C1 segment of cervical spinal cord (tissue), 14 donors: ENCODE measurements at places on chromosomes 1 and 21.

GRCh38 chr1:224052772-224053171 lies 61.1 kb upstream of the FBXO28 start:
- no peak for DNase-seq

- DNase-seq, result no peak
Observed at GRCh38 chr1:103949779-103950178, 200.1 kb downstream of the AMY1C start.

GRCh38 chr1:92228401-92228800 lies 10.7 kb downstream of the C1orf146 start:
- DNase-seq, result no peak

DNA sequence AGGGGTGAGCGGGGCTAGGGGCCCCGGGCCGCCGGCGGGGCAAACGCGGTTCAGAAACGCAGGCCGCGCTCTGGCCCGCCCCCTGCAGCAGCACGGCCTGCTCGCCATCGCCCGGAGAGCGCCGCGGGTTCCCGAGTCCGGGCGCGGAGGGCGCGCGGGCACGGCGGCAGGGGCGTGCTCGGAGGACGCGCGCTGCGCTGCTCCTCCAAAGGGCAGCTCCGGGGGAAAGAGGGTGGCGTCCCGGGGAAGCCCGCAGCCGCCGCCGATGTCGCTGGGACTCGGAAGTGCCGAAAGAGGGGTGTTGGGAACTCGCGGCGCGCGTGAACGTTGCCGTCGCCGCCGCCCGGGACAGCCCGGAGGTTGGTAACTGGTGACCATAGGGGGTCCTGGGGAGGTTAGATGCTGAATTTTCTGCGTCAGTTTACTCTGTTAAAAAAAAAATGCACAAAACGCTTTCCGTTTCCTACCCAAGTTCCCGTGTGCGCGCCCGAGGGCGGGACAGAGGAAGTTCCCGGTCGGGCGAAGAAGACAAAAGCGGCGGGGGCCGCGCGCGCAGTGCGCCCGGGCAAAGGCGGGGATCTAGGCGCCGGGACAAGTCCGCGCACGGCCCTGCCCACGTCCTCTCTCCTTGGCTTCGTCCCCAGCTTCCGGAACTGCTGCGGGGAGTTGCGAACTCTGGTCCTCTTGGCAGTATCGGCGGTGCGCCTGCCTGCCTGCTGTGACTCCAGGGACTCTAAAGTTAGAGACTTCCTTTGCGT lies at the start of gene HHAT:
TSS of gene HHAT (plus strand) at position 157 of the 758 bp plus-strand sequence. CDS start 20,074 bp downstream, outside the sequence.
- peak; percentile 80 for DNase-seq

GRCh38 chr21:42174173-42174572 lies 44.8 kb upstream of the ABCG1 start:
- no peak for DNase-seq

- no peak for DNase-seq
Observed at GRCh38 chr1:184419350-184420161, 32.7 kb downstream of the C1orf21 start.

DNA sequence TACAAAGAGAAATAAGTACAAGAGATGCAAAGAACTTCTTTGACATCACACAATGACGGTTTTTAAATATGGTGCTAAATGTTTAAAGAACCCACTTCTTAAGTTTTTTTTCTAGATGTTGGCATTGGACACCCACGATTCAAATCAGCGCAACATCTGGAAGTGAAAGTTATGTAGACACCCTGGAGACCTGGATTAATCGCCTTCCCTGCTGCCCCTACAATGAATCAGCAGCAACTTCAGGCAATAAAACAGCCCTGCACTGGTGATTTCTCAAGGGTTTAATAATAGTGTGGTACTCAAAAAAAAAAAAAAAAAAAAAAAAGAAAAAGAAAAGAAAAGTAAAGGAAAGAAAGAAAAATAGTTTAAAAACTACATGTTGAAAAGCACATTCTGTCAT lies 248.3 kb downstream of the NUF2 start:
- no peak for DNase-seq

GRCh38 chr1:97038410-97038809 lies 316.8 kb downstream of the PTBP2 start:
- no peak for DNase-seq

DNA sequence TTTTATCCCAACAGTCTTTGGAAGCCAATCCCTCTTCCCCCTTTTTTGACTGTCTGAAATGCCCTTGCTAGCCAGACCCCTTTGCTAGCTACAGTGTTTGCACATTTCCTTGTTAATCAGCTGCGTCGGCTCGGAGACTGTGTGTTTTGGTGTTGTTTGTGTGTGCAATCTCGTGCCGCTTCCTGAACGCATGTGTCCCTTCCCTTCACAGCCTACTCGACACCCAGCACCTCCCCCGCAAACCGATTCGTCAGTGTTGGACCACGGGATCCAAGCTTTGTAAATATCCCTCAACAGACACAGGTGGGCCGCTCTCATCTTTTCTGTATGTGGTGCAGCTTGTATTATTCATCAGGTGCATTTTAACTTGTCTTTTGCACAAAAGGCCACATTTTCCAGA lies 298.7 kb downstream of the TM2D1 start:
- no peak for DNase-seq

GRCh38 chr1:220680085-220680687 lies 10.0 kb upstream of the C1orf115 start:
- DNase-seq, result no peak

GRCh38 chr1:193211539-193211938 lies 25.1 kb upstream of the B3GALT2 start:
- no peak for DNase-seq

DNA sequence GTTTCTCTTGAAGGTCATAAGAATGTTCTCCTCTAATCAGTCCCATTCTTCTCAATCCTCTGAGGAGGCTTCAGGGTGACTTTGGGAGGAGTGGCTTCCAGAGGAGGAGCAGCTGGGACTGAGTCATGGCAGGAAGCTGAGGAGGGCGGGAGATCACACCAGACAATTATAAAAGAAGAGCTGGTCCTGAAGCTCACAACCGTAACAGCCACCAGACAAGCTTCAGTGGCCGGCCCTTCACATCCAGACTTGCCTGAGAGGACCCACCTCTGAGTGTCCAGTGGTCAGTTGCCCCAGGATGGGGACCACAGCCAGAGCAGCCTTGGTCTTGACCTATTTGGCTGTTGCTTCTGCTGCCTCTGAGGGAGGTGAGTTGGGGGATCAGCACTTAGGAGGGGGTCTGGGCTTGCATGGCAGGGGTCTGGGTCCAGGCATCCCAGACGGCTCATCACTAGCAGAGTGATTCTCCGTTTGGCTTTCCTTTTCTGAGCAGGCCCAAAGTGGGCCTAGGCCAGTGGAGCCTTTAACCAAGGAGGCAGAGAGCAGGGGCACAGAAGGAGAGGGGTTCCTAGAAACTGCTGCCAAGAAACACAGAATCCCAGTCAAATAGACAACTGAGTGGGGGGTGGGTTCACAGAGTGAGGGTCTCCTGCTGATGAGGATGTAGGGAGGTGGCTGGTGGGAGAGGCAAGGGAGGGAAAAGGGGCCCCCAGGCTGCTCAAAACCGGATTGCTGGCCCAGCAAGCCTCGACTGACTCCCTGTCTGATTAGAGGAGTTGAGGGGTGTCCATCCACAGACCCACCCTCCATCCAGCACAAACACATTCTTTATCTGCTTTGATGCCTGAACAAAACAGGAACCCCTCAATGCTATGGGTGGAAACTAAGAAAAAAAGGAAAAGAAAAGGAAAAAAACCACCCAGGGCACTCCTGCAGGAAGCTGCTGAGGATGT lies at the start of gene ECM1:
TSS of gene ECM1 (plus strand) at position 198 of the 953 bp plus-strand sequence. CDS start at position 299, 101 bp downstream.
- DNase-seq, result no peak

- no peak for DNase-seq
Observed at GRCh38 chr1:219352961-219353651, 179.4 kb downstream of the LYPLAL1 start.

DNA sequence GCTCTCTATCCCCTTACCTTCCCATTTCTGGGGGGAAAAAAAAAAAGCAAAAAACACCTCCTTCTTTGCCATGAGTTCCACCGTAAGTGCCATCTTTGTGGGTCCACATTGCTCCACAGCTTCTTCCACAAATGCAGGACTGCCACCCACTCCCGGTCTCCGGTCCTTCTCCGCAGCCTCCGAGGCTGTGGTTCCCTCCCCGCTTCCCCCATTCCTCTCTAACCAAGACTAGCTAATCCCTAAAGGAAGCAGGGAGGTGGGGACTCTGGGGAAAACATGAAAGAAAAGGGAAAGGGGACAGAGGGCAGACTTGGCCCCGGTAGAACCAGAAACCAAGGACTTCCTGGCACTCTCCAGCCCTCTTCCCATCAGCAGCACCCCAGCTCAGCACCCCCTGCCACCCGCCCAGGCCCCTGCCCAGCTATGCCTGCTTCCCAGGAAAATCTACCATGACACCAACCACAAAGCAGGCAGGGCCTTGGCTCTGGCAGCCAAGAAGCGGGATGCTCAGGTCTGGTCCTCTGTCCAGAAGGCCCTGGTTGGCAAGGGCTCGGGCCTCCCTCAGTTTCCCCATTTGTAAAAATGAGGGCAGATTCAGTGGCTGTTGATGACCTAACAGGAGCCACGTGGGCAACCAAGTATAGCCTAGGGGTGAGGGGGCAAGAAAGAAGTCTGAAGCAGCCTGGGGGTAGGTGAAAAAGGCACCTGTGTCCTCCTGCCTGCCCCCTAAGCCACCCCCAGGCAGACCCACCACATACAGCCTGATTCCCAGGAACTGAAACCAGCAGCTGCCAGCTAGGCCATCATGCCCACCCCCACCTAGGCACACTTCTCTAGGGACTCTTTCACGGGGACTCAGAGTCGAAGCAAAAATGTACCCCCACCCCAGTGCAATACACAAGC lies 2.5 kb downstream of the EPHA2 start:
- DNase-seq, result no peak

- no peak for DNase-seq
Observed at GRCh38 chr1:184861755-184862336, 107.2 kb upstream of the EDEM3 start.

- DNase-seq, result peak; percentile 67
Observed at GRCh38 chr1:43573066-43573800, 42.5 kb downstream of the PTPRF start.

GRCh38 chr1:230386637-230387262 lies 39.4 kb downstream of the PGBD5 start:
- no peak for DNase-seq

DNA sequence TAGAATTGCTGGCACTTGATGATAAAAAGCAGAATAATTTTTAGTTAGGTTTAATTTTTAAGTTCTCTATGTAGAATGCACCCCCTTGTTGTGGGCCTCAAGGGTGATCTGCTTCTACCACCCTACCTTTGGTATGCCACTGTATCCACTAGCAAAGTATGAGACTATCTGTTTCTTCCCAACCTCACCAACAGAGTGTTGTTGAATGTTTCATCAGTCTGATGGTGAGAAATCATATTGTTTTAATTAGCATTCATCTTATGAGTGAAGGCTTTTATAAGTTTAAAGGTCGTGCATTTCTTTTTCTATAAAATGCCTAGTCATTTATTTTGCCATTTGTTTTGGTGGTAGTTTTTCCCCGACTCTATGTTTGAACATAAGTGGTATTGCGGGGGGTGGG lies 141.0 kb downstream of the MAGI3 start:
- DNase-seq, result no peak

DNA sequence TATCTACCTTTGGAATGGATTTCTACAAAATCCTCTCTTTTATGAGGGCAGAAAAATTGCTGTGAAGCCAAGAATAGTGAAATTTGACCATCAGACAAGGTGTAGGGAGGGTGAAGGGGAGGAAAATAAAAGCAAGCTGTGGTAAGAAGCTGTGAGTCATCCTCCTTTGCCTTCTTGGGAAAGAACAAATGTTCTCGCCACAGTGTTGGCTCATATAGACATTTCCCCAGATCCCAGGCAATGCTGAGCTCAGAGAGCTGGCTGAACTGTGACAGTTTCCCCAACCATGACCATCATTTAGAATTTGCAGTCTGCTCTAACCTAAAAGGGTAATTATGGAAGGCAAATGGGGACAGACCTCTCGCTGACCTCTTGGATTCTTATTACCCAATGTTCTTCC lies 235.4 kb downstream of the PBX1 start:
- DNase-seq, result no peak

- DNase-seq, result no peak
Observed at GRCh38 chr1:9289711-9290485, 2.8 kb upstream of the SPSB1 start.

DNA sequence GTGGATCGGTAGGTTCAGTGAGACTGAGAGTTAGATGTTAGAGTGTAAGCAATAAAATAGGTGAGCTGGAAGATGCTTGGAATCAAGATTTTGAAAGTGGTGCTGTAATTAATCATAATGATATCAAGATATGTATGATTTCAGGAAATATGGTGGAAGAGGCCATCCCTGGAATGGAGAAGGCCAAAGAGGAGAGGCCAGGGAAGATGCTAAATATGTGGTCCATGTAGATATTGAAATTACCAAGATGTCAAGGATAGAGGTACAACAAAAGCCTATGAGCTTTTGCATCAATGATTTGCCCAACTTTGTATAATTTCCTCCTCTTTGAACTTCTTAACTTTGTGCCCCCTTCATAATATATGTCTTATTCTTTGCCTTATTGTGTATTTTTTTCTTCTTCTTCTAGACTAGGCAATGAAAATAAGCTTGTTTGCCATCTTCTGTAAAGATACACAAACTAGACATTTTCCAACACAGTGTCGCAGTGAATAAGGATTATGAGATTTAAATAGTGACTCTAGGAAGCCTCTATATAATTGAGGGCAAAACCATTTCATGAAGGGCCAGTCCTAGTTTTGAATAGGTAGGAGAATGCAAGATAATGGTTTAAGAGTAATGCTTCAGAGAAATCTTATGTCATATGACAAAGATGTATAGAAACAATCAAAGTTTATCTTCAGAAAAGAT lies 8.9 kb downstream of the PTGS2 start:
- DNase-seq, result no peak

- no peak for DNase-seq
Observed at GRCh38 chr21:31308584-31308983, 35.5 kb downstream of the TIAM1 start.

GRCh38 chr1:84352298-84353106 lies 45.8 kb upstream of the DNASE2B start:
- DNase-seq, result no peak

DNA sequence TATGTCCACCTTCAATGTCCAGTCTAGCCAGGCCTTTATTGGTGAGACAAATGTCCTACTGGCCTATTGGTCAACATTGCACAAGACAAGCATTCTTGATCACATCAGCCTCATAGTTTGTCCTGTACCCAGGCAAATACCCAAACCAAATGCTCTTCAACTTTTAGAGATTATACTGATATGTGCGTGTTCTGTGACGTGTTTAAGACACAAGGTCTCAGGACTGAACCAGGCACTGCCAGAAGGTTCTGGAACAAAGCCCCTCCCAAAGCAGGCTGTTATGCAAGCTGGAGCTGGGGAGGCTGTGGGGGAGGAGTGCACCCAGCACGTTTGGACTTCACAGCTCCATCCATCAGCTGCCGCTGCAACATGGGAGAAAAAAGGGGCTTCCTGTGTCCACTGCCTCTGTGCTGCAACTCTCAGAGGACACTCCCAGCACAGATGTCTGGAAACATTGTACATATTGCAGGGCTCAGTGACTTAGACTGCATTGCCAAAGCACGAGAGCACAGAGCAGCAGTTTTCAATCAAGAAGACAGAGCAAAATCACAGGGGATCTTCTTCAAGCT lies 45.9 kb downstream of the NID1 start:
- DNase-seq, result no peak

DNA sequence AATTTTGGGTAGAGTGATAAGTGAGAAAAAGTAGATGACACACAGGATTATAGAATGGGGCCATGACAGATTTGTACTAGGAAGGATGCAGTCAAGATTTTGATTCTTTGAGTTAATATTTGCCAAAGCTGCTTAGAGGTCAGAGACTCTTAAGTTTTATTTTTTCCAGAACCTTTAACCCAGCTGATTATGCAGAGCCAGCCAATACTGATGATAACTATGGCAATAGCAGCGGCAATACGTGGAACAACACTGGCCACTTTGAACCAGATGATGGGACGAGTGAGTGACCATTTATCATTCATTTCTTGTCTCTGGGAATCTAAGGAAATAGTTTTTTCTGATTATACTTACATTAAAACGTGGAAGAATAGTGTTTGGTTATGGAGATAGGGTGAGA lies 16.1 kb downstream of the UBAP2L start:
- DNase-seq, result no peak
